Naive thymus-derived CD4-positive, alpha-beta T cell (primary cell): ENCODE measurements at places on chromosomes 1 and 21. TPM values are rescaled to one million over a fixed set of nuclear protein-coding genes. Genes with fewer than 3 reads are reported as not detected.
A peak's percentile ranks its signal among the peaks of the same experiment; 100 is the strongest.

FCRL1 gene
- total RNA-seq = 0.84 TPM

- DNase-seq = no peak
Observed at GRCh38 chr1:36984675-36985074, 49.6 kb downstream of the GRIK3 start.

OR2L5 gene
- total RNA-seq = 0.10 TPM in 1 of 2 replicates, not detected in the other

DHRS3 gene
- 113 TPM for total RNA-seq

FAAH gene
- total RNA-seq = 8.5 TPM

- no peak for DNase-seq
Observed at GRCh38 chr1:109768820-109769219, 5.1 kb upstream of the EPS8L3 start.

- no peak for DNase-seq
Observed at GRCh38 chr1:9785406-9785805, 38.4 kb downstream of the CLSTN1 start.

- DNase-seq = peak; percentile 14
Observed at GRCh38 chr1:84724128-84724860, 34.0 kb upstream of the SSX2IP start.

S100A7 gene
- not detected for total RNA-seq

- no peak for DNase-seq
Observed at GRCh38 chr1:193462629-193463320, 276.4 kb upstream of the B3GALT2 start.
